Hippocampal formation (tissue), 2 donors: ENCODE measurements at places on chromosomes 1 and 21.

- no peak for DNase-seq
These were observed 8.2 kb downstream of the GPSM2 start for GRCh38 chr1:108884968-108885367.

GRCh38 chr1:160656737-160657136 lies 9.9 kb upstream of the SLAMF1 start:
- no peak for DNase-seq

DNA sequence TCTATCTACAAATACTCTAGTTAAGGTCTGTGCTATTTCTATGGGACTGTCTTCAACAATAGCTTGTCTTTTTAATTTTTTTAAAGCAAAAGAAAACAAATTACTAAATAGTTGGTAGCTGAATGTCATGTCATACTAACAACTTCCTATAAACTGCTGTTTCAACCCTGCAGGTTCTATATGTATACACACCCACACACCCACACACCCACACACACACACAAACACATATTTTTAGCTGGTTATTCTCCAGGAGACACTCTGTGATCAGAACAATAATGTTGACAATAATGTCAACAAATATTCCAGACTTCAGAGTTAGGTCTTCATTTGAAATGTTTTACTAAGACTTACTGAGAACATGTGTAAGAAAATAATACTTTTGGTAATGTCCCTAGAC lies 66.7 kb downstream of the AK5 start:
- no peak for DNase-seq

- no peak for DNase-seq
These were observed 18.1 kb upstream of the ZBTB8A start for GRCh38 chr1:32521165-32521564.
